ENCODE measurements at places on chromosomes 7 and 10.

DNA sequence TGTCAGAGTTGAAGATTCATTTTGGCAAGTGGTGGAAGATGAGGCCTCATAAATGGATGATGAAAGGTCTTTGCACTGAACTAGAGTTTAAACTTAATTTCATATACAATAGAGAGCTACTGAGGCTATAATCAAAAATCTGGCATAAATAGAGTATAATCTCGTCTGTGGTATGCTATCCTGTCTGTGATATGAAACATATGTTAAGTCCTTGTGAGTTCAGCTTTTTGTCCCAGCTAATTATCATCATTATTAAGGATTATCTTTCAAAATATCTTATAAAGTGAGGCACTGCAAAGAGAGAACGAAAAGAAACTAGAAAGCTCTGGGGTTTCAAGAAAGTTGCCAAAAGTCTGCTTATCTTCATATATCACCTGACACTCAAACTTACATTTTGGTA lies 83.4 kb downstream of the GAD2 start:
- DNase-seq, result no peak

DNA sequence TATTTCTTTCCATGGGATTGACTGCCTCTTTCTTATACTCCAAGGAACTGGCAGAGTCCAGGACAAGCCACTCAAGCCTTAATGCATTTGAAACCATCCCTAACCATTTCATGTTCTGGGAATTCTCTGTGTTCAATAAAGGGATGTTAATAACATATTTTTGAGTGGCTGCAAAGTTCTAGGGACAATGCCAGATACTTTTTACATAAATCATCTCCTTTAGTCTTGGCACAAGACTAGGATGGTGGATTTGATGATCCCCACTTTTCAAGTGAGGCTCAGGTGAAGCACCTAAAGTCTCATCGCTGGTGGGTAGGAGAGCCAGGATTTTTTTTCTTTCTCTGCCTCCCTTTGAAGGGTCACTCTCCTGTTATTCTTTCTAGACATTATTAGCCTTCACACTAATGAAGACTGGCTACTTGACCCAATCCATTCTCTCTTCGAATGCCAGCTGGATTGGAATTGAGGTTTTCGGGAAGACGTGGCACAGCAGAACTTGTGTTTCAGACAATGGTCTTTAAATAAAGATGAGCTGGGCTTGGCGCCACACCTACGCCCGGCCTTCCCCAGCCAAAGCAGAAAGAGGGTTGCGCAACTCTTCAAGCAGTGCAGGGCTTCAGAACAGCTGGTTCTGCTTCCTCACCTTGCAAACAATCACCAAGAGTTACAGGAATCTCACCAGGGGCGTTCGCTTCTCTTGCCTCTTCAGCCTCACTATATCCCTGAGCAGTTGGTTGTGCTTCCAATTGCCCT lies 73.8 kb upstream of the BMPER start:
- no peak for DNase-seq

DNA sequence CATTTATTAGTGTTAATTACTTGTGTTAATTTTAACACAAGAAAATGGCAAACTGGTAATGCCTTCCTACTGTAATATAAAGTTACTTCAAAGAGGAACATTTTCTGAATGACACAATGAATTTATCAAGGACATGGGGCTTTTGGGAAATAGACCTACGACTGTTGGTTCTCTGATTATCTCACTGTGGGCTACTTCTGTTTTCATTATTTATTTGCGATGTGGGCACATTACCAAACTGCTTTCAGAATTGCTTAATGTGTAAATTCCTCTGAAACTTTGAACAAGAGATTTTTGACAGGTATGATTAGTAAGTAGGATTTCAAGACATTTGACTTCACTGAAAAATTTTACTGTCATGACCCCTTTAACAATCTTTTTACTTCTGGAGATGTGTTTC lies 535.6 kb downstream of the CNTNAP2 start:
- no peak for DNase-seq

DNA sequence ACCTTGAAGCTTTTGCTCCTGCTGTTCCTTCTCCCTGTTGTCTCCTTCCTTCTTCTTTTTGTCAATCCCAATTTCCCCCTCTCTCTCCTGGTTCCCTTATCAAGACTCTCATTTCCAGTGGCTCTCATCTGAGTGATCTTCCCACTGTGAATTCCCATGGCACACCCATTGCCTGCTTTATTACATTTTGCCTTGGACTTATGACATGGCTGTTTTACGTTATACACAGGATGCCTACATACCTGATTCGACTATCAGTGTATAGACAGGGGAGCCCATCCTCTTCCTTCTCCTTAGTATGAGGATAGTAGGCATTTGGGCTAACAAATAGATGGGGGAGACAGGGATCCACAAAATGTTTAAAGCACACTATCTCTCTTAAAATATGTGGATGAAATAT lies 39.9 kb upstream of the EFCAB10 start:
- DNase-seq, result no peak

DNA sequence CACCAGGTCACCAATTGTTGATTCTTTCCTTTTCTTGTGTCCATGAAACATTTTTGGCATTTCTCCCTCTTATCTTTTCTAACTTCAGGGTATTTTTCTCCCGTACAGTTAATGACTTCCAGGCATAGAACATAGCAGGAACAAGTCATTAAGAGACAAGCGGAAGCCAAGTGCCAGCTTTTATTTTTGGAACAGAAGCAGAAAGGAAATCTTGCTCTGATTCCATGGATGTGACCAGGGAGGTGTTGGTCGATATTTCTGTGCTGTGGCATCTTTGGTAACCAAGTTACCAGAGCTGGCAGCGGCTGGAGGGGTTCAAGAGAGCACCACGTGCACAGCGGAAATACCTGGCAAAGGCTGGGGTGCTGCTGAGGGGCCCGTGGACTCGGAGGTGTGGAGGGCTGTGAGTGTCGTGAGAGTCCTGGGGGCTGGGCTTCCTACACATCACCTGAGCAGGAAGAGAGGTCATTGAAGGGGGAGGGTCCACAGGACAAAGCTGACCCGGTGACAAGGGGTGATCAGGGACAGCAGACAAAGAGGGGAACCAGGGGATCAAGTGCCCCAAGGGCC lies 1.8 kb downstream of the LLCFC1 start:
- DNase-seq, result no peak

GRCh38 chr10:114990991-114991390 lies 53.0 kb downstream of the TRUB1 start:
- DNase-seq, result no peak

GRCh38 chr10:104642658-104643302 lies 1.7 kb downstream of the SORCS3 start:
- no peak for DNase-seq

DNA sequence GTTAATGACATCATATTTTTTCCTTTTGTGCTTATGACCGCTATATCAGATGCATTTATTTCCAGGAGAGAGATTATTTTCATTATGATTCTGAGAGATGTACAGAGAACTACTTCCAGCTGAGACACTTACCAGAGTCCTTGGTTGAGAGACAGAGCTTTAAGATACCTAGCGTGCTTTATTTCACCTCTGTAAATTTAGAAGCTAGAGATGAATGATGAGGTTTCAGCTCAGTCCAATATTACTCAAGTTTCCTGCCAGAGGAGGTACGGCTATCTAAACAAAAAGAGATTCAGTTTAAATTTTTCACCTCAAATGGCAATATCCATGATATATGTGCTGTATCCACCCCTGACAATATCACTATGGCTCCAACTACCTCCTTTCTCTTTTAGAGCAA lies 182.6 kb upstream of the FAM3C start:
- no peak for DNase-seq

GRCh38 chr7:63044721-63045120 lies 953.9 kb upstream of the ZNF722 start:
- no peak for DNase-seq

DNA sequence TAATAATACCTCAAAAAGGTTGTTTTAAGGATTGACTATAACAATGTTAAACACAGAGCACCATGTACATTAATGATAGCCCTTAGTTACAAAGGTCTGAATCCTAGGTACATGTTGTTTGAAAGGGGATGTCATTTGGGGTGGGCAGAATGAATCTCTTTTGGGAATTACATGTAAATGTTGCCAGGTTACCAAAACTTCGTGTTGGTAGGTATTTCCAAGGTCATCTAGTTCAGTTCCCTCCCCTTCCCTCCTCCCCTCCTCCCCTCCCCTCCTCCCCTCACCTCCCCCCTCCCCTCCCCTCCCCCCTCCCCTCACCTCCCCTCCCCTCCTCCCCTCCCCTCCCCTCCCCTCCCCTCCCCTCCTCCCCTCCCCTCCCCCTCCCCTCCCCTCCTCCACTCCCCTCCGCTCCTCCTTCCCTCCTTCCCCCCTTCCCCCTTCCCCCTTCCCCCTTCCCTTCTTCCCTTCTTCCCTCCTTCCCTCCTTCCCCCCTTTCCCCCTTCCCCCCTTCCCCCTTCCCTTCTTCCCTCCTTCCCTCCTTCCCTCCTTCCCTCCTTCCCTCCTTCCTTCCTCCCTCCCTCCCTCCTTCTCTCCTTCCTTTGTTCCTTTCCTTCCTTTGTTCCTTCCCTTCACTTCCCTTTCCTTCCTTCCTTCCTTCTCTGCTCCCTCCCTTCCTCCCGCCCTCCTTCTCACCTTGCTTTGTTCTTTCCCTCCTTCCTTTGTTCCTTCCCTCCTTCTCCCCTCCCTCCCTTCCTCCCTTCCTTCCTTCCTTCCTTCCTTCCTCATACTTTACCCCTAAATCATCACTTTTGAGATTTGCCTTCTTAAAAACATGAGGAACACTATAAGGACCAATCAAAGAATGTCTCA lies 8.1 kb downstream of the VTI1A start:
- no peak for DNase-seq

- no peak for DNase-seq
Measured at GRCh38 chr10:32051926-32052325, 4.3 kb downstream of the KIF5B start.

- no peak for DNase-seq
Measured at GRCh38 chr10:62769574-62770242, 34.8 kb upstream of the ADO start.

GRCh38 chr7:48365010-48365409 lies 193.8 kb downstream of the ABCA13 start:
- no peak for DNase-seq

- no peak for DNase-seq
Measured at GRCh38 chr10:51629934-51630639, 69.3 kb downstream of the CSTF2T start.

DNA sequence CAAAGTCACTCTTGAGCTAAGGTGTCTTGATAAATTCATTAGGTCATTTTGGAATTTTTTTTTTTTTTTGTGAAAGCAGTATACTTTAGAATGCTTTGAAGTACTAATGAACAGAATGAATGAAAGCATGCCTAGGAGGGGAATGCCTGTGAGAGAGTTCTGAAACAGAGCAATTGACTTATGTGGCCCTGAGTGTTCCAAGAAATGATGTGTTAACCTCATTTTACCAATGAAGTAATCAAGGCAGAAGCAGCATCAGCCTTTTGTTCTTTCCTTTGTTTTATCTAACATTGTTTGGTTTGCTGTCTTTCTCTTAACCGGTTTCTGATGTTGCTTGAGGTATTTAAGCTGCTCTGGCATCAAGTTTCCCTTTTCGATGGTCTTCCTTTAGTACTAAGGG lies 154.6 kb upstream of the HGF start:
- no peak for DNase-seq

DNA sequence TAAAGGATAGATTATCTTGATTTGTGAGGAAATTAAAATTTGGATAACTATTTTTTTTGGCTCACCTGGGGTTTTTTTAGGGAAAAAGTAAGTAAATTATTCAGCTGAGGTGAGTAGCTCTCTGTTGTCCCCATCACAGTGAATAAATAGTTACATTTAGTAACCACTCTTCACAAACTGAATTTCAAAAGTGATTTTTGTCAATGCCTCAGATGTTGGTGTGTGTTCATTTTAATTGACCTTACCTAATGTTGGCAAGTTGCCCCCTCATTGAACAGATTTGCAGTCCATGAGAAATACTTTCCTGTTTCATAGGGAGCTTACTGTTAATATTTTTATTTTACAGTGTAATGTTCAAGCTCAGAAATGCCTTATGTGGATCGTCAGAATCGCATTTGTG lies 18.3 kb downstream of the PLEKHA1 start:
- no peak for DNase-seq

DNA sequence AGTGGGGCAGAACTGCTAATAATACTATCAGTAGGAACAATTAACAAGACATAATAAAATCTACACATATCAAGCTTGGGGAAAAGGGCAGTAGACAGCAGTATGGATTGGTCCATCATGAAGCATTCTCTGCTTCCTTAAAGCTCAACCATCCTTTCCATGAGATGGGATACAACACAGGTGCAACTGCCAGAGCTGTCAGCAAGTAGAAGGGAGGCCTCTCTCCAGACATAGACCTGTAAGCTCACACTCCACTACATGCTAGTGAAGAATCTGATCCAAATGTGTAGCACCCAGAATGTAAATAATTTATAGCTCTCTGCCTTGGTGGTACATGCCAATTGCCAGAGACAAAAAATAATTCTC lies 41.5 kb upstream of the ANAPC16 start:
- no peak for DNase-seq

DNA sequence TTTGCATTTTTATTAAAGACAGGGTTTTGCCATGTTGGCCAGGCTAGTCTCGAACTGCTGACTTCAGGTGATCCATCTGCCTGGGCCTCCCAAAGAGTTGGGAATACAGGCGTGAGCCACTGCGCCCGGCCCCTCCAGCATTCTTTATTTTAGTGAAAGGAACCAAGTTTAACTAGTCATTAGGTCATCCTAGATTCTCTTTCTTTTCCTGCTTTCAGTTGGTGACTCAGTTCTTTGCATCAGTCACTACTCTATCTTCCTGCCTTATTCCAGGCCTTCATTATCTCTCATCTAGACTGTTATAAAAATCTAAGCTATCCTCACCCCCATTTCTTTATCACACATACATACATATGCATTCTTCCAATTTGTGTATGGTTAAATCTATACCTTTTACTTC lies 63.7 kb downstream of the PRSS58 start:
- DNase-seq, result no peak

DNA sequence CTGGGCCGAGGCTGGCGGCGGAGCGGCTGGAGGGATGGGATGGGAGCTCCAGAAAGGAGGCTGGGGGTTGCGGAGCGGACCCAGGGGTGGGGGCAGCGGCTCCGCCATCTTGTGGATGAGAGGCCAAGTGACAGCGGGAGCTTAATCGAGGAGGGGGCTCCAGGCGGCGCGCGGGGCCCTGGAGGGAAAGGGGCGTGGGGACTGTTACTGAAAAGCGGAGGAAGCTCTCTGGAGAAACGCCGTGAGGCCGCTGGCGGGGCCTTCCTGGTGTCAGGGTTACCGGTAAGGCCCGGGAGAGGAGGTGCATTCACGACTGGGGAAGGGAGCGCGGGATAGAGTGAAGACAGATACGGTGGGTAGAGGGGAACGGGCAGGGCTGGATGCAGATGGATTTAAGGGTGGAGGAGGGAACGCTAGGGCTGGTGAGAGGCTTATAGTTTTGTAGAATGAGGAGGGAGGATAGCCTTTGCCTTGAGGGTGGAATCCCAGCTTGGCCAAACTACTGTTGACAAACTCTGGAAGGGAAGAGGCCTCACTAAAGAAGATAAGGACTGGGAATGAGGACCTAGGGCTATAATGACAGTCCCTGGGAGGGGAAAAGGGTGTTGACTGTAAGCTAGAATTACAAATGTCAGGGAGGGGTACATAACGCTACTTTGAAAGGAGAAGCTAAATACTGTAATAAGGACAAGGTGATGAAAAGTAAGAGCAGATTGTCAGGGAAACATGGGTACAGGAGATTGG lies 535 bp downstream of the BTRC start:
- DNase-seq, result peak; percentile 33

- no peak for DNase-seq
Measured at GRCh38 chr10:92598321-92598720, 5.4 kb downstream of the KIF11 start.

- DNase-seq, result no peak
Measured at GRCh38 chr10:29628311-29628710, 6.5 kb downstream of the SVIL start.

GRCh38 chr10:119608316-119609155 lies 11.8 kb upstream of the TIAL1 start:
- peak; percentile 12 for DNase-seq

- DNase-seq, result no peak
Measured at GRCh38 chr10:86191686-86192085, 174.9 kb downstream of the GRID1 start.

Data from effector CD4-positive, alpha-beta T cell (primary cell).